ENCODE measurements at places on chromosomes 5 and 9.

DNA sequence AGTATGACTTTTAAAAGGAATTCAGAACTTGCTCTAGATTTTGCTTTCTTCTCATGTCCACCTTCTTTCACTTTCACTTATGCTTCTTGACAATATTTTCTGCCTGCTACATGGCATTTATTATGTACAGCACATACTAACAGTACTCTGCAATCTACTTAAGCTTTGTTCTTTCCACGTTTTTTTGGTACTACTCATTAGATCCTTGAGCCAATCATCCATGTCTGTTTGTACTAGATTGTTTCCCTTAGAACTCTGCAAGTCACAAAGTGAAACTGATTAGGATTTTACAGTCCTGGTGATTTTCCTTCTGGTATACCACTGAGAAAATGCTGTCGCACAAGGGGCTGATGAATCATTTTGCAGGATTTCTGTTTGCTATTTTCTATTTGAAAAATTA lies 78.3 kb downstream of the PARP8 start:
- H3K4me1 ChIP-seq: peaks cover 24% of the 10 kb centered on the region

GRCh38 chr5:126680191-126680817 lies 79.6 kb downstream of the PHAX start:
- no peaks in the 10 kb centered on the region for H3K27me3 ChIP-seq
- H3K4me1 ChIP-seq: no peaks in the 10 kb centered on the region
- no peak overlapping the region for H3K27ac ChIP-seq
- no peaks in the 10 kb centered on the region for H3K36me3 ChIP-seq
- no peak overlapping the region for H3K4me3 ChIP-seq

DNA sequence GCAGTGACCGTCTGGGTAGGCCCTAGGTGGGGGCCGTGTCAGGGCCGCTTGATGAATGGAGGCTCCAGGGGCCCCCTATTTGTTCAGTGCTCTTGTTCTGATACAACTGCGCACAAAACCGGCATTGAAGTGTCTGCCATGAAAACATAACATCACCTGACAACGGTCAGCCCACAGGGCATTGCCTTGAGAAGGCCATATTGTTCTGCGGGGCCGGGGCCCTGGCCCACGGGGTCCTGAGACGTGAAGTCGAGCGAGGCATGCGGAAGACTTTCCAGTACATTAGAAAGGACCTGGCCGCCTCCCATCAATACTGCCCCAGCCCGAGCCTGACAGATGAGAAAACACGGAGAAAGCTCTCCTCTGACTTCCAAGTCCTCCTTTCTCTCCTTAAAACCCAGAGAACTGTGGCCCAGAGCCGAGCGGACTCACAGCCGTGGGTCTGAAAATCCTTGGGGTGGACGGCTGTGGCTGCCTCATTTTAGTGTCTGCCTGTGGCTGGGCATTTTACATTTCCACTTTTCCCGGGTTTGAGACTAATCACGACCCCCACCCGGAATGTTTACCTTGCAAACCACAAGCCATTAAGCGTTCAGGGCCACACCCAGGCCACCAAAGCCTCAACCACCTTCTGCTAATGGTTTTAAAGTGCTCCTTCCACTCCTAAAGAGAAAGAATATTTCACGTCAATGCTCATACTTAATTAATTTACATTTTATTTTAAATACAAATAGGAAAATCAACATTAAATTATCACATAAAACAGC lies 391.0 kb upstream of the IRX2 start:
- H3K27me3 ChIP-seq: no peaks in the 10 kb centered on the region
- H3K4me3 ChIP-seq: no peak overlapping the region
- no peaks in the 10 kb centered on the region for H3K36me3 ChIP-seq
- DNase-seq: no peak

- no peaks in the 10 kb centered on the region for H3K4me1 ChIP-seq
- no peak overlapping the region for H3K4me3 ChIP-seq
- no peaks in the 10 kb centered on the region for H3K36me3 ChIP-seq
Measured at GRCh38 chr9:131858147-131858546, 118.3 kb upstream of the RAPGEF1 start.

GRCh38 chr9:137452006-137452760 lies 7.0 kb downstream of the NSMF start:
- H3K27me3 ChIP-seq: no peaks in the 10 kb centered on the region
- DNase-seq: no peak

- H3K4me1 ChIP-seq: no peaks in the 10 kb centered on the region
- no peak overlapping the region for H3K27ac ChIP-seq
- no peaks in the 10 kb centered on the region for H3K27me3 ChIP-seq
- H3K36me3 ChIP-seq: no peaks in the 10 kb centered on the region
- no peak for DNase-seq
Measured at GRCh38 chr9:103816146-103816545, 278.0 kb upstream of the SMC2 start.

Measured in thyroid gland (tissue), 4 donors.